ENCODE measurements at places on chromosomes 2 and 18.

- peak; percentile 17 for DNase-seq
Observed at GRCh38 chr18:48858676-48859075, 92.1 kb downstream of the SMAD7 start.

DNA sequence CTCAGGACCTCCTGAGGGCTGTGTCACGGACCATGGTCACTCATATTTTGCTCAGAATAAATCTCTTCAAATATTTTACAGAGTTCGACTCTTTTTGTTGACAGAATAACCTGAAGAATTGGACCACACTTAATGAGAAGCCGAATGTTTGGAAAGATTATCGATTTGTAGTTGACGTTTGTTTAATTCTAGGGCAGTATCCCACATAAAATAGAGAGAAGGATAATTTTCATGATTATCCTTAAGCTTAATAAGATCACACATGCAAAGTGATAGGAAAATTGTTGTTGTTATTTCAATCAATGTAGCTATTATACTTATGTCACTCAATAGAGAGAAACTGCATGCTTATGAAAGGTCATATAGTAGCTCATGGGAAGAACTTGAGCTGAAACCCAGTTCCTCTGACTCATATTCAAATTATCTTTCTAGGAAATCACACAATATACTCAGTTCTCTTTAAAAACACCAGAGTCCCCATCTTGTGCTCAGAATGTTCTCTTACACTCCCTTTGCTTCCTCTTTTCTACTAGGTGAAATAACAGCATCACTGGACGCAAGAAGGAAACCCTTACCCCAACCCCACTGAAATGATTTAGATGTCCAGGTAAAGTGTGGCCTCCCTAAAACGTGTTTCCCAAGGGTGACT, 982.1 kb downstream of the TSN start:
- no peak for DNase-seq

GRCh38 chr18:36187826-36188721, 777 bp downstream of the MOCOS start:
- no peak for DNase-seq

- DNase-seq, result no peak
Observed at GRCh38 chr18:35524226-35524625, 26.5 kb upstream of the INO80C start.

- DNase-seq, result peak; percentile 61
Observed at GRCh38 chr18:76686737-76687231, 135.6 kb upstream of the ZNF236 start.

DNA sequence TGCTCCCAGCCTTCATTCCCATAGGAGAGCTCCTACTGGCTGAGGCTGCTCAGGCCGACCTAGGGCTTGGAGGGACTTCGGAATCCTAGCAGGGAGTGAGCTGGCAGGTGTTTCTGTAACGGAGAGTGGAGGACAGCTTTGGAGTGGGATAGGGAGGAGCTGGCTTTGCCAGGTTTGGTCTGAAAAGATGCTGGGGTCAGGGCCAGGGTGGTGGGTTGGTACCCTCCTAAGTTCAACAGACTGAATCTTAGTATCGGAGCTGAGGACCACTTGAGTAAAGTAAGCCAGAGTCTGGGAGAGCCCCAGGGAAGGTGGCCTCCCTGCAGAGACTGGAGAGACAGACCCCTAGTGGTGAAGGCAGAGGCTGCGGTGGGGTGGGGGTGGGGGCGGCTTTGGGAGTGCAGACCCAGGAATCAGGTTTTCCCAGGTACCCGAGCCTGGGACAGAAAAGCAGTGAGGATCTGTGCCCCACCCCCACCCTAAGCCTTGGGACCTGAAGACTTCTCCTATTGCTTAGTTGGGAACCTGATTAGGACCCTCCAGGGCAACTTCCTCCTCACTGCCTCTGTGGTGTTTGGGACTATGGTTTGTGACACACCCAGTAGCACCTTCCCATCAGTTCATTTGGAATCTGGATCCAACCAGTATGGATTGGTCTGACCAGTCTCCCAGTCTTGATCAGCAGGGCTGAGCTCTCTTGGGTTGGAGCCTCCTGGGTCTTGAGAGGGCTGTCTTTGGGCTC, 3.0 kb downstream of the CNNM4 start:
- DNase-seq, result no peak

DNA sequence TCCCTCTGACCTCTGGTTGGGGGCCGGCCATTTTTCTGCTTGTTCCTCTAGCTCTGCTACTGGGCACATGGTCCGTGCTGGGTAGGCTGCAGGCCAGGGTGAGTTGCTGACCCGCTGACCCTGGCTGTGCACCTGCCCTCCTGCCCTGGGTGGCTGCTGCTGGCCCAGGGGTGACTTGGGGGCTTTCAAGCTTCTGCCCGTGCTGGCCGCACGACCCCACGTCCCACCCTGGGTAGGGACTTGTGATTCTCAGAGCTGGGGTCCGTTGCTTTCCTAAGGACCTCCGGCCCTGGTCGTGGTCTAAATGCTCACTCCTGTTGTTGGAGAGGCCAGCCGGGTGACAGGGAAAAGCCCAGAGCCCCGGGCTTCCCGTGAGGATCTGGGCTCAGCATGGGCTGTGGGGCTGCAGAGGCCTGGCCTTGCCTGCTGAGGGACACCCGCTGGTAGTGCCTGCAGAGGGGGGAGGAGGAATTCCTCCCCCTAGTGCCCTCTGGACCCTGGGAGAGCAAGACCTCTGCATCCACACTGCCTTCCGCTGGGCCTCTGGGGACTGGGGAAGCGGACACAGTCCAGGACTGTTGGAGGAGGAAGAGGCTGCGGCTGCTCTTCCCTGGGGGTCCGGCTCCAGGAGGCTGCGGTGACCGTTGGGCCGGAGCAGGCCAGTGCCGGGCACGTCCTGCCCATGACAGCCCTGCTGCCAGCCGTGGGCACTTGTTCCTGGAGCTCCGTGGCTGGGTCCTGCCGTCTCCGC, 6.3 kb upstream of the GAL3ST2 start:
- no peak for DNase-seq

Measured in heart left ventricle (tissue), 16 donors.